ENCODE measurements at places on chromosomes 16 and 17.

DNA sequence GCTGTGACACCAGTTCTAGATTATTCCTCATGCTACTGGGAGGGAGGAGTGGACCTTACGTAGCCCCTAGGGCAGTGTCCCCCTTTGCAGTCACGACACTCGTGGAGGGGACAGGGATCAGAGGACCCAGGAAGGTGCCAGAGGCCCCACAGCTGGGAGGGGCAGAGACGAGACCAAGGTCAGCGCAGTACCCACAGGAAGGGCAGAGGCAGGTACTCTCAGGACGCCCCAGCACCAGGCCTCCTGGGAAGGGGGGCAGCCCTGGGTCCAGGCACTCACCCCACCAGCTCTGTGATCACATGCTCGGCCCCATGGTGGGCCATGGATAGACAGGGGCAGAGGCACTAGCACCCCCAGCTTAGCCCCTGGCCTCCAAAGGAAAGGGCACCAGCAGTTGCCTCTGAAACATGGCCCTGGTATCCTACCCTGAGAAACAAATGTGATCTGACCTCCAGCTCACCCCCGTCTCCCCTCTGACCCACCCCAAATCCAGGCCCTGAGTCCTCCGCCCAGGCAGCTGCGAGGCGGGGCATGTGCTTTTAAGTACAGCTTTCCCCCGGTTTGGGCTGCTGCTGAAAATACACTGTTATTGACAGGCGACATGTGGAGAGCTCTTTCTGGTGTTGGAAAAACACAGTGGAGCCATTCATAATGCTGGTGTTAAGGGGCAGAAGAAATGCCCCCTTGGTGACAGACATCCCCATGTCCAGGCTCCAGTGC, 361.9 kb downstream of the C16orf95 start:
- no peak for DNase-seq

GRCh38 chr17:58120195-58120822, 27.9 kb upstream of the OR4D1 start:
- peak; percentile 69 for DNase-seq

DNA sequence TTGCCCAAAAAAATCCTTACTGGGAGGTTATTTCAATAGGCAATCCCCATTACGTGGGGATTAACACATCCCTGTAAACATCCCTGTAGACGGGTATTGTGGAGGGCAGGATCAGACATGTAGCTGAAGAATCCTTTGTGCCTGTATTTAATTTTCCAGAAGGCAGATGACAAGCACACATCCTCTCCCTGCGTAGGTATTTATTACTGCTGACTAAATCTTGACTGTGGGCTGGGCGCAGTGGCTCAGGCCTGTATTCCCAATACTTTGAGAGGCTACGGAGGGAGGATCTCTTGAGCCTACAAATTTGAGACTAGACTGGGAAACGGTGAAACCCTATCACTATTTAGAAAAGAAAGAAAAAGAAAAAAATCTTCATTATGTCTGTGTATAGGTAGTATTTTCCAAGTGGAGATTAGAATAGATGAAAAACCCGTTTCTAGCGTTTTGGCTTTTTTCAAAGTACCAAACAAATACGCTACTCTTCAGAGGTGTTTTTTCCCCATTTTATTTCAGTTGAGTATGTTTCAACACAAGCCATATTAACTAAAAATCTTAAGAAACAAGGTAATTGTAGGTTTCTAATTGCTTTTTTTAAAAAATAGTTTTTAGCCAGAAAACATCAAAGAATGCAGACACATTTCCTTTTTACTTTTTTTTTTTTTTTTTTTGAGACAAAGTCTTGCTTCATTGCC, 1.5 kb upstream of the MARF1 start:
- no peak for DNase-seq

- no peak for DNase-seq
Measured at GRCh38 chr17:77677630-77678029, 280.9 kb upstream of the TNRC6C start.

DNA sequence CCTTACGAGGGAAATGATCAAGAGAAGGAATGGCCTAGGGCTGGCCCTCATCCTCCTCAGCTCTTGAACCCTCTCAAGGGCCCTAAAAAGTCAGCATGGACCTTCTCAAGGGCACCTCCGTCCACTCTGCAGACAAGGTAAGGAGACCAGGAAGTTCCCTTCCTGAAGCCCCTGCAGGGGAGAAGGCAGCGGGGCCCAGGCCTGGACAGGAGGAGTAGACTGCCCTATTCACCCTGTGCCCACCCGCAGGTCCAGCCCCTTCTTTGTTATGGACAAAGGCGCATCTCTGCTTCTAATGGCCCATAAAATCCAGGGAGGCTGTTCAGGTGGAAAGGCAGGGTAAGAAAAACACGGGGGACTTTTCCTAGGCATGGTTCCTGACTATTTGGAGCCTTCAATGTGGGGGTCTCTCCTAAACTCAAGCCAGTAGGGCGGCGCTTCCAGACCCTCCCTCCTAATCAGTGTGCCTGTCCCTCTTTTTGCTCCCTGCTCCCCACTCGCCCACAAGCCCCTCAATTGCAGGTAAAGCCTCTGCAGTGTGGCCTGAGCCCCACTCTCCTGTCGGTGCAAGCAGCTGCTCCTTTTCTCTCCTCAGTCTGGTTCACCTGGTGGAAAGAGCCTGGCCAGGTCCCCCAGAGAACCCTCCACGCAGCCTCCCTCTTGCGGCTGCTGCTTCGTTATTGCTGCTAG, 28.2 kb downstream of the AXIN2 start:
- DNase-seq, result no peak

DNA sequence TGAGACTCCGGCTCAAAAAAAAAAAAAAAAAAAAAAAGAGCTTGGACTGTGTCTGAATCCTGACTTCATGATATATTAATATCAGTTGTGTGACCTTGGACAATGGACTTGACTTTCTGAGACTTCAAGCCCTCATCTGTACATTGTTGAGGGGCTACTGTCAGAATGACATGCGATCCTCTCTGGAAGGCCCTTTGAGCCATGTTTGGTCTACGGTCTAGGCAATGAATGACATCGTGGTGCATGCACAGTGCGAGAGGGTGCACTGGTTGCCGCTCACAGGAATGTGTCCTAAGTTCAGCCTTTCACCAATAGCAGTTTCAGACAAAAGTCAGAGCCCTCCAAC, 43.0 kb upstream of the ZNF629 start:
- no peak for DNase-seq

DNA sequence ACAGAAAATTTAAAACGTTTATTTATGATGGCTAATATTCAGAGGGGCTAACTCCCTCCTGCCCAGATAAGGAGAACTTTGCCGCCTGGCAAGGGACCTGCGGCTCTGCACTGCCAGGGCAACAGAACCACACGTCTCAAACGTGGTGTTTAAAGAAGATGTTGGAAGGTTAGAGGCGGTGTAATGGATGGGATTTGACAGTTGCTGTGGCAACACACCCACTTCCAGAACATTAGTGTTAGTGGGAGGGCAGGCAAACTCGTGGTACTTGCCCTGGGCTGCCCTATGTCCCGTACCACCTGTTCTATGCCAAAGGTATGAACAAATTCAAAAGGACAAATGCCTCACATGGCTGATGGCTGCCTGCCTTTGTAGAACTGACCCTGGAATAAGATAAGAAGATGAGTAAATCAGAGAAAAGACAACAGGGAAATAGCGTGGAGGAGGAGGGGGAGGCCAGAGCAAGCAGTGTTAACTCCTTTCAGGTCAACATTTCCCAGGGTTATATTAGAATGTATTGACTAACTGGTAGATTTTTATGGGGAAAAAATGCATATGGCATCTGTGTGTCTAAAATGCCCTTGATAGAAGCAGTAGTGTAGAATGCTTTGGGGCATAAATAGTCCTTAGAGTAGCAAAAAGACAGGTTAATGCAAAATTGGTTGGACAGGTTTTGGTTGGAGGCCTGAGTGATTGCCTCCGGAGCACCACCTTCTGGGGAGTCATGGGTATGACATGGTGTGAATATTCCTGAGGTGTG, 30.8 kb downstream of the HLF start:
- peak; percentile 44 for DNase-seq

- DNase-seq, result no peak
Measured at GRCh38 chr17:73166731-73167581, 2.1 kb downstream of the SSTR2 start.

GRCh38 chr17:58572846-58573245, 58.4 kb upstream of the MTMR4 start:
- no peak for DNase-seq

DNA sequence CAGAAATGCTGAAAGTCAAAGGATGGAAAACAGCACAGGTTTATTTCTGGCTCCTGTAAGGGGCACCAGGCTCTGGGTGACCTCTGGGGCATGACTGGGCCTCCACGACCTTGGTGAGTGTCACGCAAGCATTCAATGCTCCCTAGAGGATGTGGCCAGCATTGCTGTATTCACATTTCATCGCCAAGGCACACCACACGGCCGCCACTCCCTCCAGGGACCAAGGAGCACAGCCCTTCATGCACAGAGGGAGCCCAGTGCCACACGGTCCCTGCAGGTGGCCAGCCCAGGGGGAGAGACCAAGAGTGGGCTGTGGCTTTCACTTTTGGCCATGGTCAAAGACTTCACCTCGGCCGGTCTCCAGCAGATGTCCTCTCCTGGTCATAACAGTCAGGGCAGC, 137.4 kb upstream of the TNRC6C start:
- no peak for DNase-seq

- DNase-seq, result no peak
Measured at GRCh38 chr16:23283571-23283970, 18.5 kb upstream of the SCNN1B start.

DNA sequence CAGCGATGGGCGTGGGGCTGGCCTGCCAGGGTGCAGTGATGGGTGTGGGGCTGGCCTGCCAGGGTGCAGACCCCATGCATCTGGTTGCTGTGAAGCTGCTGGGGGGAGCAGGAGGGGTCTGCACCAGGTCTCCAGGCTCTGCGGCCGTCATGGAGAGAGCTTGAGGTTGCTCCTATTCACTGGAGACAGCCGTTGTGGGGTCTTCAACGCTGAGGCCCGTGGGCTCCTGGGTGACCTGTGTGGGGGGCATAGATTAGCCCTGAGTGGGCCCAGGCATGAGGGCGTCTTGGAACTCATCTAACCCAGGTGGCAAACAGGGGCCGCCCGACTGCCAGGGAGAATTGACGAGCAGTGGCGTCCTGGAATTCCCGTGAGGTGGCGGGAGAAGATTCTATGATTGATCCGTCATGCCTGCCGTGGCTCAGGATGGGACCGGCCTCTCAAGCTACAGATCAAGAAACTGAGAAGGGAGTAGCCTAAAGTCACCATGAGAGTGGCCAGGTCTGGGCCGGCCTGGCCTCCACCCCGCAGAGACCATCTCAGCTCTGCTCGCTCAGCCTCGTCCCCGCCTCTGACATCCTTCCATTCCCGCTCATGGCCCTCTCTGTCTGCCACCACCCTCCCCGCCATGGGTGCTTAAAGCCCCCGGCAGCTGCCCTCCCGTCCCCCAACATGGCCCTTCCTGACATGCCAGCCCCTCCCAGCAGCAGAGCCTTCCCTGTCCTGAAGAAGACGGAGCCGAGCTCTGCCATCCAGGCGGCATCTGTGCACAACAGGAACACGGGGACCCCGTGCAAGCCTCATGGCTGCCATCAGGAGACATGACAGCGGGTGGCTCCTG, 50.7 kb upstream of the ACSF3 start:
- no peak for DNase-seq

DNA sequence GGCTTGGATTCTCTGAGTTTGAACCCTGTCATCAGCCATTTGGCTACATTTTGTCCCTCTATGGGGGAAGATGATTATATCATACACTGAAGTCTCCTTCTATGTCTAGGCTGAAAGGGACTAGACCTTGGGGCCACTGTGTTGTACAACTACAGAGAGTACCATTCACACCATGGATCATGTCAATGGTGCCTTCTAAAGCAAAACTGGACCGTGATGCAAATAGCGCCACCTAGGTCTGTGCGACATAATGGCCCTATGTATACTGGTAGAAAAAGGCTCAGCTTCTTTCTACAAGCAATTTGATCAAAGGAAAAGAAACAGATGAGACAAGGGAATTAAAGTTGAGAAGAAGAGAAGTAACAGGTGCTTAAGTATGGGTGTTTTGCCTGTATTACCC, 100.7 kb downstream of the LYRM1 start:
- peak; percentile 39 for DNase-seq

DNA sequence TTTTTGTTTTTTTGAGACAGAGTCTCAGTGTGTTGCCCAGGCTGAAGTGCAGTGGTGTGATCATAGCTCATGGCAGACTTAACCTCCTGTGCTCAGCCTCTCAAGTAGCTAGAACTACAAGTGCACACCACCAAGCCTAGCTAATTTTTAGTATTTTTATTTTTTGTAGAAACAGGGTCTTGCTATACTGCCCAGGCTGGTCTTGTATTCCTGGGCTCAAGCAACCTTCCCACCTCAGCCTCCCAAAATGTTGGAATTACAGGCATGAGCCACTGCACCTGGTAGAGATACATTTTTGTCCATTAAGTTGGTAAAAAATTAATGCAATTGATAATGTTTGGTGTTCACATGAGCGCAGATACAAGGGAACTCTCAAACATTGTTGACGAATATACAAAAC, 22.2 kb upstream of the SRCIN1 start:
- DNase-seq, result no peak

- no peak for DNase-seq
Measured at GRCh38 chr16:52557236-52557635, 10.3 kb upstream of the TOX3 start.

GRCh38 chr17:49996495-49997300, 1.7 kb upstream of the DLX3 start:
- DNase-seq, result no peak

DNA sequence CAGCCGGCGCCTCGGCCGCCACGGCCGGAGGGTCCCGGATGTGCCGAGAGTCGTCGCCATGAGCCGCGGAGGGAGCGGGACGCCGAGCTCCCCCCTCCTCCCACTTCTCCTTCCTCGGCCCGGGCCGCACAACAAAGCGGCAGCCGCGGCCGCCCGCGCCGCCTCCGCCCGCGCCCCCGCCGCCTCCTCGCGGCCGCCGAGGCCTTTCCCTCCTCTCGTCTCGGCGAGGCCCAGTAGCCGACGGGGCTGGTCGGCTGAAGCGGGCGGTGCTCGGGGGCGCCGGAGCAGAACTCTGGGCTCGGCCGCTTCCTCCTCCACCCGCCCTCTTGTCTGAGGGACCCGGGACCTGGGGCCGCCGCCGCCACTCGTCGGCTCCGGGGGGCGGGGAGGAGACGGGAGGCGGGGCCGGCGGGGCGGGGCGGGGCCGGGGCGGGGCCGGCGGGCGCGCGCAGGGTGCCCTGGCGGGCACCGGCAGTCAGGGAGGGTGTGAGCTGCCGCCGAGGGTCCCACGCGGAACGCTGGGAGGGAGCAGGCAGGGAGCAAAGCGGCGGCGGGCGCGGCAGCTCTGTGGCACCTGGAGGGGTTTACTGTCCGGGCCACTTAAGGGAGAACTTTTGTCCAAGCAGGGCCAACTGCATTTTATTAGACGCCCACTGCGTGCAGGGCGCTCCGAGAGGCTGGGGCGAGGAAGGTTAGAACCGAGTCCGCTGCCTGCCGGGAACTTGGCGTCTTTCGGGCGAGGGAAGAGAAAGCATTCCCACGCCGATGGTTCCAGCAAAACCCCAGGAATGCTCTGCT, at the start of gene SMURF2:
Gene SMURF2 (minus strand): TSS at position 332 of the 798 bp plus-strand sequence. CDS start 427 bp downstream, outside the sequence.
- peak; percentile 42 for DNase-seq

GRCh38 chr16:71626018-71626857, at the start of gene MARVELD3:
Gene MARVELD3 (plus strand): TSS chr16:71626184. CDS start chr16:71626230, 46 bp downstream.
- no peak for DNase-seq

GRCh38 chr17:80919331-80920311, 72.0 kb upstream of the CHMP6 start:
- DNase-seq, result no peak
